Osteocyte (in vitro differentiated cells): ENCODE measurements at places on chromosomes 11 and 22.

DNA sequence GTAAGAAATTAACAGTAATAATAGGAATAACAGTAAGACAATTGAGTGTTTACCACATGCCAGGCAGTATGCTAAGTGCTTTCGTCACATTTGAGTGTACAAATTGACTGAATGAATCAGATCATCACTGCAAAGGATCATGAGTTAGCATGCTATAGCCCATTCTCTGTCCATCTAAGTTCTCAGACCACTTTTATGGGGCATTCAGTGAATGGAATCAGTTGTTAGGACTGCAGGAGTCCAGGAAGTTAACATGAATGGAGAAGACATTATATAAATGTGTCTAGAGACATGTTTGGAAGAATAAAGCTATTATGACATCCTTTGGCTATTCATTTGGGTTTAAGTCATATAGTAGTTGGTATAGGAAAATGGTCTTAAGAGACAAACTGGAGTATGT is 59.9 kb downstream of the NCAM1 start:
- no peak for DNase-seq

DNA sequence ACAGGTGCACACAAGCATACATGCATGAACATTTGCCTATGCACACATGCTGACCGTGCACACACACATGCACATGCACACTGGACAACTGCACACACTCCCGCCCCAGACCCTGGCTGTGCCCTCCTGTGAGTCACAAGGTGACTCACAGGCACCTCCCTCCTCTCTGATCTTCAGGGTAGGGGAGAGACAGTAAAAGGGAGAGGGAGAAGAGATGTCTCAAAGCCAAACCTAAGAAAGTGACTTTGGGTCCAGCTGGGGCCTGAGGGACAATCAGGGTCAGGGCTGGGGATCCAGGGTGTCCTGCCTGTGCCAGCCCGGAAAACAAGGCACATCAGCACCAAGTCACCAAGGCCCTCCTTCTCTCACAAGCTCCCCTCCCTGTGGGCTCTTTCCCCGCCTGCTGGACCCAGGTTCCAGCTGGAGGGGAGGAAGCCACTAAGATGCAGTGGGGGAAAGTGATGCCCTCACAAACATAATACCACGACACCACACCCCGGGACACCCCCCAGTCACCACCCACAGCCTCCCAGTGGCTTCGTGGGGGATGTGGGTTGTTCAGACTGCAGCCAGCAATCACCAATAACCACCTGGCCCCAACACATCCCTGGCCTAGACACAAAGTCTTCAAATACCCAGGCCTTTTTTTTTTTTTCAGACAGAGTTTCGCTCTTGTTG is 39.3 kb downstream of the PDGFB start:
- no peak for DNase-seq

- DNase-seq = no peak
Measured at GRCh38 chr11:35043936-35044335, 95.0 kb upstream of the CD44 start.

- no peak for DNase-seq
Measured at GRCh38 chr11:121389651-121390050, 62.5 kb upstream of the SORL1 start.

DNA sequence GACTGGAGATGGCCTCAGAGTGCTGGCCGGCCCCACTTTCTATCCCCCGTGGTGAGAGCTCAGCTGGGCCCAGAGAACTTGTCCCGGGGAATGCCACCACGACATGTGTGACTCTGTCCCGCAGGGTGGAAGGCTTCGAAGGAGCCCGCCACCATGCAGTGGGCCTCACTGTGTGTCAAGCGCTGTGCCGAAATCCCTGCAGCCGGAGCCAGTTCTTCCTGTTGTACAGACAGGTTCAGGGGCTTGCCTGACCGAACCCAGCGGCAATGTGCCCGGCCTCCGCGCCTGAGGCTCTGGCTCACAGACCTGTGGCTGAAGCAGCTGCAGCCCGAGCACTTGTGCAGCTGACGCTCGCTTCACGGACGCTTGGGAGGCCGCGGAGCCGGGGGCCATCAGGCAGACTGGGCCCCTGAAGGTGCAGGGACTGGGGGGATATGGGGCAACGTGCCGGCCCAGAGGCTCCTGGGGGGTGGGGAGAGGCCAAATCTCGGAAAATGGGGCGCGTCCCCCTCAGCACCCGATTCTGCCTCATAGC is 650 bp downstream of the PPM1F start:
- DNase-seq = no peak

- no peak for DNase-seq
Measured at GRCh38 chr11:115695677-115696364, 191.6 kb upstream of the CADM1 start.

DNA sequence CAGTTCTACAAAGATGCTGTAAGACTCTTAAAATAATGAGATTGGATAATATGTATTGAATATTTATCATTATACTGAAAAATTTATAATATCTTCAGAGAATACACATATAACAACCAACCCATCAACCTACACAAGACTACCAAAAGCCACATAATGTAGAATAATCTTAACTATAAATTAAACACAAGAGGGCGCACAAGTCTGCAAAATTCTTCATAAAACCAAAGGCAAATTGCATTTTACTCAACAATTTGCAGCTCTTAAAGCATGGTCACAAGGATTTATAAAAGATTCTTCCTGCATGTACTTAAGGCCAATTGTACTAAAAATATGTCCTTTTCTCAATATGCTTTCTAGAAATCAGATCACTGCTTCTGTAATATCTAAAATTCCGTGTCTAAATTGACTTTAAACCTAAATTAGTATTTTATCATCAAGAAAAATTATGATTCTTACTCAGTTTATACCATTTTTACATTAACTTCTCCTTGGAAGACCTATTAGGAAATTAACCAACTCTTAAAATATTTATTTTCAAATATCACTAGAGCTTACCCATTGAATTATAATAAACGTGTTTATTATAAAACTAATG is 79.0 kb downstream of the TTC28 start:
- DNase-seq = no peak

DNA sequence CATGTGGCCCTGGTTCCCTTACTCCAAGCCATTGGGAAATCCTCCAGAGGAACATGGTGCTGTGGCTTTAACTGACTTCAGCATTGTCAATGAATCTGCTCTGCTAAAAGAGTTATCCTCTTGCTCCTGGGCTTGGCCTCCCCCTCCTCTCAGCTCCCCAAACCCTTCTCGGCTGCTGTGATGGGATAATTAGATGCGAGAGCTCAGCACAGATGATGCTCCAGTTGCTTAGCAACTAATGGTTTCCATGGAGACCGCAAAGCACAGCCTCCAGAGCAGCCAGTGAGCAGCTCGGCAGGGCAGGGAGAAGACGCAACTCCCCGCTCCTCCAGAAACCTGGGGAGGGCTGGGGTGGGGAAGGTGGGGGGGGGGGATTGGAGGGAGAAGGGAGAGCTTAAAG is 2.8 kb upstream of the UPK2 start:
- DNase-seq = no peak

DNA sequence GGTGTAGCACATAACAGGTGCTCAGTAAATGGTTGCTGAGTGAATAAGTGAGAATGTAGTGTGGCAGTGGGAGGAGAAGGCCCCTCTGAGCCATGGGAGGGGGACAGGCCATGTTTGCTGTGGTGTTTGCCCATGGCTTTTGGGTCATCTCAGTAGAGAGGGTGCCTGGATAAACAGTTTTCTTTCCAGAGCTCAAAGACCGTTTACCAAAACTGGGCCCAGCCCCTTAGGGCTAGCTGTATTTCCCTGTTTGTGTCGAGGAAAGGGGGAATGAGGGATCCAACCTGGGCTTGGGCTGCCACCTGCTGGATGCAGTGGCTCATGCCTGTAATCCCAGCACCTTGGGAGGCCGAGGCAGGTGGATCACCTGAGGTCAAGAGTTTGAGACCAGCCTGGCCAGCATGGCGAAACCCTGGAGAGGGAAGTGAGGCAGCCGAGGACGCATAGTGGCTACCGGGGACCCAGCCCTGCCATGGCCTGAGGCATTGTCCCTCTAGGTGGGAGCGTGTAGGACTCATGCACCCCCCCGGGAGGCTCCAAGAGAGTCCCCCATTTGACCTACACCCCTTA is 8.7 kb upstream of the LTO1 start:
- DNase-seq = no peak

DNA sequence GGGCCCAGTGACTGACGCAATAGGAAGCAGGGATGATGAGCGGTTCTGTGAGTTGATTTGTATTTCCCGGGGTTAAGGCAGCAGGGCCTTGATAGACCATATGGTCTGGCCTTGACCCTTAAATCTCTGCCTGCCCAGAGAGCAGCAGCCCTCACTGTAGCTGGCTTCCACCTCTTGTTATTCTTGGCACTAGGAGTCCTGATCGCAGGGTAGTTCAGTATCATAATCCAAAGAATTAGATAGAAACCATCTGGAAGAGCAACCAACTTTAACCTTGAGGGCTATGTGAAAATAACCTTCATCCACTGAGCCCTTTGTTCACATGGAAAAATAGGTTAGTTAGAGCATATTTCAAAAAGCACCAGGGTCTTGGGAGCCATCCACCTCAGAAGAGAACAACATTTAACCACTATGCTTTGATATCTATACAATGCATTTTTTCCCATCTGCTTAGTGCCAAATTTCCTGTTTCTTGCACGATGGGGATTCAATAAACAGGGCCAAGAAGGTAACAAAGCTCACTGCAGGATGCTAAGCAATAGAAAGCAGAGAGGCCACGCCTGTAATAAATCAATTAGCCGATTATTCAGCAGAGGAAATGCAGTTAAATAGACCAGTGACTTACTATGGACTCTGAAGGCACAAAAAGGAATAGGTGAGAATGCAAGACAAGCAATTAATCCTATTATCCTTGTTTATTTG is 761.3 kb downstream of the OPCML start:
- DNase-seq = no peak

- no peak for DNase-seq
Measured at GRCh38 chr11:71500601-71501021, 26.5 kb upstream of the KRTAP5-7 start.

GRCh38 chr11:125464270-125464662 is 31.8 kb downstream of the FEZ1 start:
- DNase-seq = peak; percentile 56

- DNase-seq = no peak
Measured at GRCh38 chr22:44369916-44370801, 57.4 kb upstream of the SHISAL1 start.
